Pancreas (tissue), 10 donors: ENCODE measurements at places on chromosomes 6 and 20. TPM values are rescaled to one million over a fixed set of nuclear protein-coding genes. Genes with fewer than 3 reads are reported as not detected.

LY6G6C gene
- not detected for total RNA-seq

USP49 gene
- 0.98 TPM for total RNA-seq

NKX2-2 gene
- 3.5 TPM for total RNA-seq

HLA-C gene
- 187 TPM for total RNA-seq

TMEM151B gene
- 0.12 TPM for total RNA-seq

LY6G6D gene
- not detected for total RNA-seq

DPPA5 gene
- not detected for total RNA-seq

PPP1R14C gene
- total RNA-seq: 0.43 TPM

GCLC gene
- total RNA-seq: 23.3 TPM

MYMX gene
- 1.1 TPM for total RNA-seq

TMC2 gene
- total RNA-seq: not detected

DNA sequence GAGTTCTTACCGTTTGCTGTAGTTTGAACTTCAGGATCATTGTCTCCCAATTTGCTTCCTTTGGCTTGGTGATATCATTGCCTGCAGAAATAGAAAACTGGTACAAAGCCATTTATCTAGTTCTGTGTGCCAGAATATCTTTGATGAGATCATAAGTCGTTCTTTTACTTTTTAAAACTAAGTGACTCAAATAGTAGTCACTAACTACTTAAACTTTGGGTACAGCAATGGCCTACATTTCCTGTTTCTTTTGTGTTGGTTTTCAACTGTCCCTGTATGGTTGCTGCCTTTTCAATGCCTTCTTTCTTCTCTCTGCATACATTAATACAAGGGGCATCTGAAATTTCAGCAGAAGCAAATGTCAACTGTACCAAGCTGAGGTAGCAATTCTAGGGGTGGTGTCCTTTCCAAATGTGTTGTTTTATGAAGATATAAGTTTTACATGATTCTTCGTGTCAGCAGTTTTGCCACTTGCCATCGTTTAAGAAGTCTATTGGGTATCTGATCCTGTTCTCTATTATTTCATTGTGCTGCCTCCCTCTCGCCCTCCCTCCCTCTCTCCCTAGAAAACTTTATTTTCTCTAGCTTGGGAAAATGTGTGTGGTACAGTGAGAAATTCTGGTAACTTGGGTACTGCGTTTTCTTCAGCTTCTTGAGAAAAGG lies 238.5 kb downstream of the FARS2 start:
- no peaks in the 10 kb centered on the region for H3K36me3 ChIP-seq
- no peak overlapping the region for H3K27ac ChIP-seq
- no peak overlapping the region for H3K4me3 ChIP-seq
- no peak for DNase-seq

- no peaks in the 10 kb centered on the region for H3K36me3 ChIP-seq
- no peaks in the 10 kb centered on the region for H3K27me3 ChIP-seq
- H3K4me3 ChIP-seq: no peak overlapping the region
- H3K27ac ChIP-seq: no peak overlapping the region
- no peak for DNase-seq
- no peaks in the 10 kb centered on the region for H3K4me1 ChIP-seq
These were observed 104.0 kb downstream of the PLCB4 start for GRCh38 chr20:9172851-9173250.

- no peak for DNase-seq
- no peak overlapping the region for H3K27ac ChIP-seq
- H3K36me3 ChIP-seq: no peaks in the 10 kb centered on the region
- H3K4me3 ChIP-seq: no peak overlapping the region
- no peaks in the 10 kb centered on the region for H3K4me1 ChIP-seq
These were observed 344.8 kb downstream of the THBS2 start for GRCh38 chr6:168908887-168909286.

GRCh38 chr6:124887872-124888580 lies 74.2 kb upstream of the RNF217 start:
- no peaks in the 10 kb centered on the region for H3K27me3 ChIP-seq
- DNase-seq: no peak
- no peaks in the 10 kb centered on the region for H3K36me3 ChIP-seq
- no peak overlapping the region for H3K27ac ChIP-seq
- H3K4me3 ChIP-seq: no peak overlapping the region

DNA sequence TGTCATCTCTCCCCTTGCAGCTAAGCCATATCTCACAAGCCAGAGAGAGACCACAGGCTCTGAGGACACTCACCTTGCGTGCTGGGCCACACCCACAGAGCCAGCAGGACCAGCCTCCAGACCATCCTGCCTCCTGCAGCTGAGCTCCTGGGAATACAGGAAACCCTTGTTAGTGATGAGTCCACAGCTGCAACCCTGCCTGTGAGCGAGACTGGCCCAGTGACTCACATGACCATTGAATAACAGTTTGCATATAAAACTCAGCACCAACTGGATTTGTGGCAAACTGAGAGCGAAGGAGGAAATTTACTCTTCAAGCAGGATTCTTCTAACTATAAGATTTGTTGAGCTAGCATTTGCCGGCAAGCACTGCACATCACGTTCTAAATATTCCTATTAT lies 3.0 kb downstream of the THBS2 start:
- H3K36me3 ChIP-seq: no peaks in the 10 kb centered on the region
- no peak for DNase-seq
- no peak overlapping the region for H3K4me3 ChIP-seq
- H3K27me3 ChIP-seq: no peaks in the 10 kb centered on the region

DNA sequence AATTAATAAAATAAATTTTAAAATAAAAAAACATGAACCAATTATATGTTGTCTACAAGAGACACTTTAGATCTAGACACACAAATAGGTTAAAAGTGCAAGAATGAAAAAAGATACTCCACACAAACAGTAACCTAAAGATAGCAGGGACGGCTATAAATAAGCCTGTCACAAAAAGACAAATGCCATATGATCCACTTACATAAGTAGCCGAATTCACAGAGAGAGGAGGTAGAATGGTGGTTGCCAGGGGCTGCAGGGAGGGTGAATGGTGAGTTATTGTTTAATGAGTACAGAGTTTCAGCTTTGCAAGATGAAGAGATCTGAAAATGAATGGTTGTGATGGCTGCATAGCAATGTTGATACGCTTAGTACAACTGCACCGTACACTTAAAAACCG lies 32.7 kb downstream of the KATNA1 start:
- H3K4me1 ChIP-seq: no peaks in the 10 kb centered on the region
- H3K27ac ChIP-seq: no peak overlapping the region
- H3K27me3 ChIP-seq: no peaks in the 10 kb centered on the region
- DNase-seq: no peak

- DNase-seq: no peak
- no peak overlapping the region for H3K27ac ChIP-seq
- H3K27me3 ChIP-seq: no peaks in the 10 kb centered on the region
These were observed 94.4 kb downstream of the FHL5 start for GRCh38 chr6:96657344-96657743.

DNA sequence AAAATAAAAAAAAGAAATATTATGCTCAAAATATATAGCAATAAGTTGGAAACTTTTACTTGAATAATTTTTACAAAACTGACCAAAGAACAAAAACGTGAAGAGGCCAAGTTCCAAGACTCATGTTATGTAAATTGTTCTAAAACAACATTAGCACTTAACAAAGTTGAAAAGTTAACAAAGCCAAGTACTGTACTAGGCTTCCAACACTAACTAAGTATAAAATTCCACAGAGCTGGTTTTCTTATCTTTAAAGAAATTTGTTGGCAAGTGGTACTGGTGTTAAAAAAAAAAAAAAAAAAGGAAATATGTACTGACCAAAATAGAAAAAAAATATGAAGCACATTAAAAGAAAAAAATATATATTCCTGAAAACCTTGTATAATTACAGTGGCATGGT lies 127.8 kb downstream of the SLC16A10 start:
- H3K4me1 ChIP-seq: peaks cover 6% of the 10 kb centered on the region
- DNase-seq: no peak
- H3K4me3 ChIP-seq: no peak overlapping the region
- no peaks in the 10 kb centered on the region for H3K27me3 ChIP-seq
- H3K27ac ChIP-seq: no peak overlapping the region

DNA sequence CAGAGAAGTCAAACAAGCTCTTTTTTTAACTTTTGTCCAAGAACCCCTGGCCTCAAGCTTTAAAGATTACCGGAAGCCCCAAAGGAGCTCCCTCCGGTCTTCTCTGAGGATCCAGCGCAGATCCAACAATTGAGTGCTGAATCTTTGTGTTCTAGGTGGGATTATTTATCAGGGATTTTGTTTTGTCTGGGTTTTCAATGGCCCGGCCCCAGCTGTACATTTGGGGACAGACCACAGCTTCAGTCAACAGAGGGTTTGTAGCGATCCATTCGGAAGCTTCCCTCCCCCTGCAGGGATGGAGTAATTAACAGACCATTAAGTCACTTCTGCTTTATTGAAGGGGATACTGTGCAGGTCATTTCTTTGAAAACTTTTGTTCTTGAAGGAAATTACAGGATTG lies 7.8 kb downstream of the OLIG3 start:
- H3K36me3 ChIP-seq: no peaks in the 10 kb centered on the region
- H3K27ac ChIP-seq: no peak overlapping the region
- no peak for DNase-seq
- H3K27me3 ChIP-seq: peaks cover 20% of the 10 kb centered on the region

DNA sequence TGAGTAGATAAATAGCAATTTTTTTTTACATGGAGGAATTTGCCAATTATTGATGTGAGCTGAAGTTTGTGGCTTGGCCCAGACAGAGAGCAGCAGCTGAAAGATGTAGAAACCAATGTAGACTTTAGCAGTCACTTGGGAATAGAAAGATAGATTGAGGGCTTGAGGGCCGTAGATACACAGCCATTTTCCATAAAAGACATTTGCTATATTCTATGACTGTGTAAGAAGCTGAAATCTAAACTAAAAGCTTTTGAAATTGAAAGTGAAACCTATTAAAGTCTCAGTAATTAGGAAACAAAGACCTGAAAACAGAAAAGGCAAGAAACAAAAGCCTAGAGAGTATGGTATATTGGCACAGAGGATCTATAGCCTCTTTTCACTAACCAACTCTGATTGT lies 332.7 kb downstream of the CENPW start:
- H3K36me3 ChIP-seq: no peaks in the 10 kb centered on the region
- no peaks in the 10 kb centered on the region for H3K4me1 ChIP-seq
- H3K27me3 ChIP-seq: no peaks in the 10 kb centered on the region
- H3K4me3 ChIP-seq: no peak overlapping the region
- H3K27ac ChIP-seq: no peak overlapping the region

GRCh38 chr6:6556738-6557503 lies 31.6 kb upstream of the LY86 start:
- H3K4me3 ChIP-seq: no peak overlapping the region
- H3K27me3 ChIP-seq: no peaks in the 10 kb centered on the region
- H3K27ac ChIP-seq: no peak overlapping the region
- no peaks in the 10 kb centered on the region for H3K36me3 ChIP-seq
- no peaks in the 10 kb centered on the region for H3K4me1 ChIP-seq

GRCh38 chr6:30743099-30744053 lies 889 bp upstream of the FLOT1 start:
- DNase-seq: peak; percentile 53
- peak overlapping the region; percentile 67 for H3K4me3 ChIP-seq
- peaks cover 17% of the 10 kb centered on the region for H3K4me1 ChIP-seq
- no peaks in the 10 kb centered on the region for H3K27me3 ChIP-seq
- H3K27ac ChIP-seq: peak overlapping the region; percentile 91

DNA sequence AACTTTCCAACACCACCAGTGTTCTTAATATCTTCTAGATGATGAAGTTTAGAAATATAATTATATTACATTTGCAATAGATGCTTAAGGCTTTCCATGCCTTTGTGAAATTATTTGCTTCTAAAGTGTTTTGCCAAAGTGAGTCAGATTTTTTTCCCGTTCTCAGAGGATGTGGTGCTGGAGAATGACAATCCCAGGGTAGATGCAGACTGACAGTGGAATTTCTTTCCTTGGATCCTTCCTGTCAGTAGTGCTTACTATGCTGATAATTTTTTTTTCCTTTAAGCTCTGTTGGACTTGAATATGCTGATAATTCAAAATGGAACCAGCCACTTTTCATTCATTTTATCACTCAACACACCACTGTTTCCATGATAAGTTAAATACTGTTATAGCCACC lies 59.9 kb upstream of the SOX4 start:
- no peak overlapping the region for H3K27ac ChIP-seq
- no peak for DNase-seq
- H3K4me1 ChIP-seq: peaks cover 12% of the 10 kb centered on the region
- no peaks in the 10 kb centered on the region for H3K27me3 ChIP-seq
- H3K4me3 ChIP-seq: no peak overlapping the region

GRCh38 chr20:533526-533925 lies 10.1 kb downstream of the CSNK2A1 start:
- H3K4me3 ChIP-seq: no peak overlapping the region
- no peak for DNase-seq
- H3K27me3 ChIP-seq: no peaks in the 10 kb centered on the region
- H3K4me1 ChIP-seq: peaks cover 32% of the 10 kb centered on the region
- H3K27ac ChIP-seq: no peak overlapping the region

GRCh38 chr20:31875671-31876070 lies 5.2 kb downstream of the TTLL9 start:
- H3K27ac ChIP-seq: no peak overlapping the region
- no peaks in the 10 kb centered on the region for H3K27me3 ChIP-seq
- no peaks in the 10 kb centered on the region for H3K4me1 ChIP-seq

GRCh38 chr6:16689788-16690607 lies 71.3 kb downstream of the ATXN1 start:
- no peaks in the 10 kb centered on the region for H3K4me1 ChIP-seq
- DNase-seq: no peak
- H3K4me3 ChIP-seq: no peak overlapping the region
- H3K36me3 ChIP-seq: no peaks in the 10 kb centered on the region
- no peaks in the 10 kb centered on the region for H3K27me3 ChIP-seq
- no peak overlapping the region for H3K27ac ChIP-seq

DNA sequence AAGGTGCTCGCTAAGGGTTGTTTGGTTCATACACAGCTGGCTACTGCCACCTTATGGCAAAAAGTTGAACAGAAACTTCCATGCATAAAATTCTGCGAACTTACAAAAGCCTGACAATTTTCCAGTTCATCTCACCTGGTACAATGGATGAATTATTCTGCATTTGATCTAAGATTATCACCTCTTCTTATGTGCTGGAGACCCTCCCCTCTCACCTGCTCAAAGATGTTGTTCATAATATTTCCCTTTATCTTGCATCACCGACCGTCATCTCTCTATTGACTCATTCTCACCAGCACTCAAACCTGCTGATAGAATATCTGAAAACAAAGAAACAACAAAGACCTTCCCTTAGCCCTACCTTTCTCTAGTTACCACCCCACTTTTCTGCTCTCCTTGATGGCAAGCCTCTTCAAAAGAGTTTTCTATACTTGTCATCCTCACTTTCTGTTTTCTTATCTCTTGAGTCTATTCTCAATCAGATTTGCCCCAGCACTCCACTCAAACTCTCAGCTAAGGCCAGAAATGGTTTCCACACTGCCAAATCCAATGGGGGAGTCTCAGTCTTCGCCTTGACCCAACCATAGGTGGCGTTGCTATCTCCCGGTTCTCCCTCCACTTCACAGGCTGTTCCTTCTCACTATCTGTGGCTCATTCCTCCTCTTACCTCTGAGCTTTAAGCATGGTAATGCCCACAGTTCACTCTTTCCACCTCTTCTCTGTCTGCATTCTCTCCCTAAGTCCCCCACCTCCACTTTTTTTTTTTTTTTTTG lies 25.8 kb downstream of the SNRNP48 start:
- peak; percentile 33 for DNase-seq
- no peak overlapping the region for H3K4me3 ChIP-seq
- H3K36me3 ChIP-seq: no peaks in the 10 kb centered on the region
- no peak overlapping the region for H3K27ac ChIP-seq

GRCh38 chr6:17482711-17483110 lies 89.3 kb downstream of the CAP2 start:
- DNase-seq: no peak
- no peak overlapping the region for H3K27ac ChIP-seq
- H3K36me3 ChIP-seq: no peaks in the 10 kb centered on the region
- H3K4me1 ChIP-seq: no peaks in the 10 kb centered on the region
- no peaks in the 10 kb centered on the region for H3K27me3 ChIP-seq

GRCh38 chr6:164532198-164533044 lies 777.0 kb downstream of the C6orf118 start:
- no peaks in the 10 kb centered on the region for H3K27me3 ChIP-seq
- H3K36me3 ChIP-seq: no peaks in the 10 kb centered on the region
- no peak overlapping the region for H3K27ac ChIP-seq
- no peak overlapping the region for H3K4me3 ChIP-seq
